Right cardiac atrium (tissue), 5 donors: ENCODE measurements at places on chromosomes 11 and 22. TPM values are rescaled to one million over a fixed set of nuclear protein-coding genes. Genes with fewer than 3 reads are reported as not detected.

DNA sequence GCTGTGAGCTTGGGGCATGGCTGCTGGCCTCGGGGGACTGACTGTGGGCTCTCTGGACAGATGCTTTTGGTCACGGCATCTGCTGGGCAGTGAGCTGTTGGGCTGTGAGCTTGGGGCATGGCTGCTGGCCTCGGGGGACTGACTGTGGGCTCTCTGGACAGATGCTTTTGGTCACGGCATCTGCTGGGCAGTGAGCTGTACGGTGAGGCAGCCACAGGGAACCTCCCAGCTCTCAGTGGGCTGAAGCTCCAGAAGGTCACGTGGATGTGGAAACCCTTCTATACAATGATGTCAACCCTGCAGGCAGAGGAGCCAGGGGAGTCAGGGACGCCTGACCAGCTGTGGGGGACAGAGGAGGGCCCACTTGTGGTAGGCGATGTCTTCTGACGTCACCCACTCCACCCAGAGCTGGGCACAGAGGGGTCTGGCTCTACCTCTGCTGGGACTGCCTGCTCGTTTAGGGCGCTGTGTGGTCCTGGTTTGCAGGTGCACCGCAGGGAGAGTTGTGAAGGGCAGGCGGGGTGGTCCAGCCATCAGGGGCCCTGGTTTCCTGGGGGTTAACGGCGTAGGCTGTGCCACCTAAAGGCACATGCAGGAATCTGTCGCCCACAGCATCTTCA is 1331.3 kb downstream of the BRD1 start:
- DNase-seq: no peak

DNA sequence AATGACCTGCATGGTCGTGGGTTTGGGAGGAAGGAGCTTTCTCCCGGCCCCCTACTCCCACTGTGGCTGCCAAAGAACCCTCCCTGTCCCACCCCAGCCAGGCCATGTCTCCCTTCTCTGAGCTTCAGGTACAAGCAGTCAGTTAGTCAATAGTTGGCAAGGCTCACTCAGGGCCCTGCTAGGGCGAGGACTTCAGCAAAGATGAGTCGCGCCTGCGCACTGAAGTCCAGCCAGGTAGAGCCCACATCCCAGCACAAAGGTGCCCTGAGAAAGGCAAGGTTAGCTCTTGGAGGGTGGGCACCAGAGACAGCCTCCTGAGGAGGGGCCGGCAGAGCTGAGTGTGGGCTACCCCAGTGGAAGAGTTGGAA is 11.1 kb downstream of the C11orf86 start:
- no peak for DNase-seq

GRCh38 chr22:36991206-36991605 is 28.0 kb downstream of the TST start:
- DNase-seq: no peak

GRCh38 chr22:49305214-49305965 is 522.3 kb downstream of the BRD1 start:
- peak; percentile 86 for DNase-seq

GRCh38 chr11:1756791-1757771 is 6.6 kb downstream of the CTSD start:
- DNase-seq: no peak

DNA sequence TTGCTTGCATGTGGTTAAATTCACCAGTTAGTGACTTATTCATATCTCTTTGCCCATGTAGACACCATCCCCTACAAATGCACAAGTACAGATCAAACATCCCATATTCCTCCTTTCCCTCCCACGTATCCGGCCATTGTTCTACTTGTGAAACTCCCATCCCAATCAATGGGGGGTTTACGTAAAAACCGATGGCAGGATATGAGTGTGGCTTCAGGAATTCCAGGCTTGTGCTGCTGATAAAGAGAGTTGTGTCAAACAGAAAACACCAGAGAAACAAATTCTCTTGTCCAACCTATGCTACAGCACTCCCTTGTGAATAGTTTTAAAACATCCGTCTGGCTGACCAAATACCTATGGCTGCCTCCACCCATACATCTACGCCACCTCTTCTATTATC is 15.5 kb downstream of the FLI1 start:
- DNase-seq: no peak

- no peak for DNase-seq
Measured at GRCh38 chr11:113384551-113384950, 3.0 kb upstream of the ANKK1 start.

Gene MS4A4A
- 12.6 TPM for total RNA-seq

- no peak for DNase-seq
Measured at GRCh38 chr11:86247608-86248007, 3.1 kb downstream of the EED start.

Gene SLC17A6
- not detected for total RNA-seq

Gene MS4A6E
- not detected for total RNA-seq

DNA sequence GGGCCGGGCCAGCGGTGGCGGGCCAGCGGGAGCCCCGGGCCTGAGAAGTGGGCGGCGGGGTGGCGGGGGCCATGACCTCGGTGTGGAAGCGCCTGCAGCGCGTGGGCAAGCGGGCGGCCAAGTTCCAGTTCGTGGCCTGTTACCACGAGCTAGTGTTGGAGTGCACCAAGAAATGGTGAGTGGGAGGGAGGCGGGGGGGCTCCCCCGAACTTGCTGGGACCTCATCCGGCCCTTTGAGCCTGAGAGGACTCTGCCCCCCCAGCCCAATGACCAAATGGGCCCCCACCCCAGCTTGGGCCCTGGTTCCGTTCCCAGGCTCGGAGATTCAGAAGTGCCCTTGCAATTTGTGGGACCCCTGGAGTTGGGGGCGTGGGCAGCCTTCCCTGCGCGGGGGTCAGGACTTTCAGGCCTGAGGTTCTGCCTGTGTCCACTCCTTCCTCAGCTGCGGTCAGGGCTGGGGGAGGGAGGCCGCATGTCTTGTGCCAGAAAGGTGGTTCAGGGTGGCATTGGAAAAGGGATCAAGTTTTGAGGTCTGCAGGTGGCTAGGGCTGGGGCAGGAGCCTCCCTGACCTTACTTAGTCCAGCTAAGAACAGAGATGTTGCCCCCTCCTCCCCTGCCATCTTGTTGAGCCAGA is 496 bp downstream of the EHBP1L1 start:
- DNase-seq: peak; percentile 82

- DNase-seq: no peak
Measured at GRCh38 chr11:106745941-106746340, 272.3 kb downstream of the GUCY1A2 start.

Gene SEPTIN3
- 0.39 TPM for total RNA-seq

Gene BDNF
- total RNA-seq: 0.06 TPM

- DNase-seq: no peak
Measured at GRCh38 chr11:128189823-128190222, 397.5 kb downstream of the ETS1 start.

Gene RAB3IL1
- total RNA-seq: 18.9 TPM

DNA sequence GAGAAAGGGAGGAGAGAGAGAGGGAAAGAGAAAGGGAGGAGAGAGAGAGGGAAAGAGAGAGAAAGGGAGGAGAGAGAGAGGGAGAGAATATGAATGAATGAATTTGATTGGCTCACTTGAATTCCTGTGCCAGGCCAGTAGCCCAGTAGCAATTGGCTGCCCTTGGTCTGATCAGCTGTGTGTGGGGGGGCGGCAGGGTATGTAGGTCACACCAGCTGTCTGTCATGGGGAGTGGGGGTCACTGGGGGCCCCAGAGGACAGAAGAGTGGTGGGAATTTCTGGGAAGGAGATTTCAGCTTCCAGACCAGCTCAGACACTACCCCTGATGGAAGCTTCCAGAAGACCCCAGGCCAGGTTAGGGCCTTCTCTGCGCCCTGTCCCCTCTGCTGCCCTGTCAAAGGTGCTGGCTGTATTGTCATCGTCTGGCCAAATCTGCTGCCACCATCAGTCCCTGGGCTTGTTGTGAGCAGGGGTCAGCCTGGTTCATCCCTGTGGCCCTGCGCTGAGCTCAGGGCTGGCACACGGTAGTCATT is 21.1 kb downstream of the MPPED1 start:
- DNase-seq: no peak

DNA sequence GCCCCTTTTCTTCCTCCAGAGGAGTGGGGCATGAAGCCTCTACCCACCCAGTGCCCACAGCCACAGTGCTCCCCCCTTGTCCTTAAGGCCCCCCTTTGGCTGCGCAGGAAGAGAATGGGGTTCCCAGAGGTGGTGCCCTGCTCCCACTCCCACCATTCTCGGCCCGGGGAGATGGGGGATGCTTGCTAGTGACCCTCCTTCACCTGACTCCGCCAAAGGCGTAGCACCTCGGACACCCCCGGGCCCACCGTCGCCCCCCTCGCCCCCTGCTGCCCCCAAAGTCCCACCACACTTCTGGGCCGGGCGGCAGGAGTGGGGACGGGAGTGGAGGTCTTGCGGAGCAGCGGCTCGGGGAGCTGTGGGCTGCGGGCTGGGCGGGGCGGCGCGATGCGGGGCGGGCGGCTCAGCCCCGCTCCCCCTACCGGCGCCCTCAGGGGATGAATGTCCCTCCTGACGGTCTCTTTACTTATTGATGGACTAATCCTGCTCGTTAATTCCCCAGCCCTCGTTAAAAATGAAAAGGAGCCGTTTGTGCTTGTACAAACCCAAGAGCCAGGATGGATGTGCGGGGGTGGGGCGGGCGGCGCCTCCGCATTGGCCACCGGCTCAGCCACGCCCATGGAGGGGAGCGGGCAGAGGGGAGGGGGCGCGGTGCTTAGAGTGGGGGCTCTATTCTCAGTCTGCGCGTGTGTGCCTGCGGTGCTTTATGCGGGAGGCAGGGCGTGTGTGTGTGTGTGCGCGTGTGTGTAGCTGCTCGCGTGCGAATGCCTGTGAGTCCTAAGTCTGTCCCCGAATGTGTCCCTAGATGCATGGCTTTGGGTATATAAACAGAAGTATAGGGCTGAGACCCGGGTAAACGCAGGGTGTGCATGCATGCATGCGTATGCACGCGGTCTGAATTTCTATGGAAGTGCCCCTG is 25.6 kb downstream of the SYT7 start:
- DNase-seq: no peak

Gene IFITM10
- total RNA-seq: 0.48 TPM

GRCh38 chr11:19276859-19277808 is 36.4 kb upstream of the E2F8 start:
- no peak for DNase-seq

Gene OVCH2
- total RNA-seq: not detected

DNA sequence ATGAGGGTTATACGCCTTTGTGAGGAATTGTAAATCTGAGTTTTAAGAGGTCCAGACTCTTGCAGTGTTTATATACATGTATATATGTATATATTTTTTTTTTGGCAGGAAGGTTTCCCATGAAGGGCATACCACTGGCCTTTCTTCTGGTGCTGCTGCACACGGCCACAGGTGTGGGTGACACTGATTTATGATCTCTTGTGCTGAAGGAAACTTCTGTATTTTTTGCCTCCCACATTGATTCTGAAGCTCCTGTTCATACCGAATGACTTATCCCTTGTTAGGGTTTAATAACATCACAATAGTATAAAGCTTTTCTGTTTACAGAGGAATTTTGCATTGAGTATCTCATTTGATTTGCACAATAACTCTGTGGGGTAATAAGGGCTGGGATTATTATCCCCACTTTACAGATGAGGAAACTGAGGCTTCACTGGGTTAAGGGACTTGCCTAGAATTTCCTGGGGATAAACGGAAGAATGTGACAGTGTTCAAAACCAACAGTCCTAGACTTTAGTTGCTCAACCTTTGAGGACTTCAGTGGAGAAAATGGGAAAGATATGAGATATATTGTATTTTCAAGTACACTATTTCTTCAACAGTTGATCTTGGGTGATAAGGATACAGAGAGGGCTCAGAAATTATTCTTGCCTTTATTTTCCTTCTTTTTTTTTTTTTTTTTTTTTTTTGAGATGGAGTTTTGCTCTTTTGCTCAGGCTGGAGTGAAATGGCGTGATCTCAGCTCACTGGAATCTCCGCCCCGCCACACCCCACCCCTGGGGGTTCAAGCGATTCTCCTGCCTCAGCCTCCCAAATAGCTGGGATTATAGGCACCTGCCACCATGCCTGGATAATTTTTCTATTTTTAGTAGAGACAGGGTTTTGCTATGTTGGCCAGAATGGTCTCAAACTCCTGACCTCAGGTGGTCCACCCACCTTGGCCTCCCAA is 70.1 kb downstream of the MICAL2 start:
- DNase-seq: peak; percentile 65

DNA sequence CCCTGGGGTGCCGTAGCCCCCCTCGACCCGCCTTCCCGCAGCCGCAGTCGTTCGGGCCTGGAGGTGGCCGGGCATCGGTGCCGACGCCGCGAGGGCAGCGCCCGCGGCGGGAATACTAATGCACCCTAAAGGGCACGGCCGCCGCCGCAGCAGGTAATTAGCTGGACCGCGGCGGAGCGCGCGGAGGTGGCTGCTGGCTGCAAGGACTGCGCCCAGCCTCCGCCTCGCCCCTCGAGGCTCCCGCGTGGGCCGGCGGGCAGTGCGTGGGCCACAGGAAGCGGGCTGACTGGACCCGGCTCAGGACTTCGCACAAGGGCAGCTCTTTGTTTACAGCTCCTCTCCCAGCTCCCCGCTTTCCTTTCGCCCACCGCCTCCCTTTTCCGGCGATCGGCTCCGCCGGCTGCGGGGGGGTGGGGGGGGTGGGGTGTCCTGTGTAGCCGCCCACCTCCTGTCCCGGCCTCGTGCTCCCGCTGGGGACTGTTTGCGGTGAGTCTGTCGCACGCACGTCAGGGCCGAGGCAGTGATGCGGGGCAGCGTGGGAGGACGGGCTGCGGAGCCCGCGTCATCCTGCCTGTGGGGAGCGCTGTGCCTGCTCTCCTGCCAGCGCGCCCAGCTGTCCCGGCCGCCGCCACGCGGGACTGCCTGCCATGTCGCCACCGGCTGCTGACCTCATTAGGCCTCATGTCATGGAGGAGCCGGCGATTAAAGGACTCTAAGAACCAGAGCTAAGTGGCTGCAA is 53.2 kb downstream of the GRIK4 start:
- peak; percentile 75 for DNase-seq

GRCh38 chr11:68140496-68141245 is 19.5 kb upstream of the CHKA start:
- DNase-seq: no peak

GRCh38 chr11:118645066-118645715 is 34.3 kb downstream of the TREH start:
- DNase-seq: peak; percentile 47

Gene SERPIND1
- total RNA-seq: 0.74 TPM

- peak; percentile 51 for DNase-seq
Measured at GRCh38 chr22:39462443-39463221, 5.8 kb downstream of the MGAT3 start.

Gene LMO2
- total RNA-seq: 10.9 TPM

Gene FANCF
- 6.5 TPM for total RNA-seq

Gene VSIG2
- 1.0 TPM for total RNA-seq

DNA sequence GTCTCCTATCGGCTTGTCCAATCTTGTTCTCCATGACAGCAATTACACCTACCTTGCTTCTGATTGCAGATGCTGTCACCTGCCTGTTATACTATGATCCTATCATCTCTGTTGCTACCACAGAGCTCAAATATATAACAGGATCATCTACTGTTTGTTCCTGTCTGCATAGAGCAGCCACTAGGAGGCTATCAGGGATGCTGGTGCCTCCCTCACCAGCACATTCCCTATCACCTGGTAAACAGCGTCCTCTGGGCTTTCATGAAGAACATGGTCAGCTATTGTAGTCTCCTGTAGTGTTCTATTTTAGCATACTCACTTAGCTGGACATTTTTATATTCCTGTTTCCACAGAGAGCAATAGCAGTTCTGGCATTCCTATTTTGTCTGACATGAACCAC is 87.8 kb upstream of the FAT3 start:
- DNase-seq: no peak

Gene KCNC1
- 0.06 TPM for total RNA-seq

- no peak for DNase-seq
Measured at GRCh38 chr11:102792604-102793003, 5.4 kb downstream of the MMP1 start.
